ENCODE measurements at places on chromosomes 13 and 19.

GRCh38 chr13:73653688-73654087, 480.5 kb downstream of the KLF12 start:
- no peak for DNase-seq

- DNase-seq: no peak
Observed at GRCh38 chr13:111486331-111486730, 165.9 kb downstream of the TEX29 start.

GRCh38 chr13:51663973-51664957, 80.0 kb downstream of the WDFY2 start:
- no peak for DNase-seq

- no peak for DNase-seq
Observed at GRCh38 chr13:65336916-65337315, 1893.2 kb downstream of the PCDH9 start.

DNA sequence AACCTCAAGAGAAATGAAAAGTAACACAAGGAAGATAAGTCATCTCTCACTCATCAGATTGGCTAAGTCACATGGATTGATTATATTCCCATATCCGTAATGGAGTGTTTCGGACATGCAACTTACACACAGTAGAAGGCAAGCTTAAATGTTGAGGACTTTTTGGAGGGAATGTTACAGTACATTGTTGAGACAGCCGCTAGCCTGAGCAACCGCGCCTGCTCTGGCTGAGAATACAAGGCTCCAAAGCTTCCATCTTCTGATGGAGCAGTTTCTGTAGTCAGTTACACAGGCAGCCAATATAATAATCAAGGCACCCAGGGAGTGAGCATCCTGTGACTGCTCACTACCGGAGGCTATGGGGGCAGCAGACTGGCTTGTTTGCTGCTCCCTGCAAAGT, 1.0 kb upstream of the CRYL1 start:
- peak; percentile 18 for DNase-seq

DNA sequence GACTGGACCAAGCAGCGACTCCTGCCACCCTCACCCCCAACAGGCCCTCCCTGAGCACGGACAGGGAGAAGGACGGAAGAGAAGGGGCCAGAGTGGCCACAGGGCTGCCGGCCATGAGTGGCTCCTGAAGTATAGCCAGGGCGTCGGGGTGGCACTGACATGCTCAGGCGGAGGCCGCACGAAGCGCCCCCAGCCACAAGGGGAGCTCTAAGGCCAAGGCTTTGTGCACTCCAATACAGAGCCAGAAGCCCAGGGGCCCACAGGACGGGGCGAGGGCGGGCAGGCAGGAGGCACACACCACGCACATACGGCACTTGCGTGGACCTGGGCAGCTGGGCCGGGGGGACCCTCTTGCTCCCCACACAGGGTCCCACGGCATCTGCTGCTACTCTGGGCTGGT, 52.0 kb downstream of the KLF2 start:
- DNase-seq: peak; percentile 47

DNA sequence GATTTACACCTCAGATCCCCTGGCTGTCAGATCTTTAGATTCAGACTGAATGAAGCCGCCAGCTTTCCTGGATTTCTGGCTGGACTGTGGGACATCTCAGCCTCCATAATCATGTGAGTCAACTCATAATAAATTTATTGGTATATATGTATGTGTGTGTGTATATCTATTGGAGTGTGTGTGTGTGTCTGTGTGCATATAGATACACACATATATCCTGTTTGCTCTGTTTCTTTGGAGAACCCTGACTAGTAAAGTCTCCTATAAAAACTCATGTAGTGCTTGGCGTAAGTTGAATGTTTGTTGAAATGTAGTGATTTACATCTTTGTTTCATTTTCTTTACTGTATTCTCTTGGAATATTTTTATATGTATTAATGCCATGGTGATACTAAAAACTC, 499.5 kb upstream of the KLF12 start:
- DNase-seq: no peak

DNA sequence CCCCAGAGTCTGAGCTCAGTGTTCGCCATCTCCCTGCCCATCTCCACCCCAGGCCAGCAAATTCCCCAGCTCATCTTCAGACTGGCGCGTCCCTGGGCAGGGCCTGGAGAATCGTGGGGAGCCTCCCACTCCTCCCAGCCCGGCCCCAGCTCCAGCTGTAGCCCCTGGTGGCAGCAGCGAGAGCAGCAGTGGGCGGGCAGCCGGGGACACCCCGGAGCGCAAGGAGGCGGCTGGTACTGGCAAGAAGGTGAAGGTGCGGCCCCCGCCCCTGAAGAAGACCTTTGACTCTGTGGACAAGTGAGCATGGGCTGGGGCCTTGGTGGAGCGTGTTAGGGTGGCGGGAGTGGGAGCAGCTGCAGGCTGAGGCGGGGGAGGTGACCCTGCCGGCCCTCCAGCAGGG, 8.4 kb upstream of the PRR19 start:
- DNase-seq: no peak

DNA sequence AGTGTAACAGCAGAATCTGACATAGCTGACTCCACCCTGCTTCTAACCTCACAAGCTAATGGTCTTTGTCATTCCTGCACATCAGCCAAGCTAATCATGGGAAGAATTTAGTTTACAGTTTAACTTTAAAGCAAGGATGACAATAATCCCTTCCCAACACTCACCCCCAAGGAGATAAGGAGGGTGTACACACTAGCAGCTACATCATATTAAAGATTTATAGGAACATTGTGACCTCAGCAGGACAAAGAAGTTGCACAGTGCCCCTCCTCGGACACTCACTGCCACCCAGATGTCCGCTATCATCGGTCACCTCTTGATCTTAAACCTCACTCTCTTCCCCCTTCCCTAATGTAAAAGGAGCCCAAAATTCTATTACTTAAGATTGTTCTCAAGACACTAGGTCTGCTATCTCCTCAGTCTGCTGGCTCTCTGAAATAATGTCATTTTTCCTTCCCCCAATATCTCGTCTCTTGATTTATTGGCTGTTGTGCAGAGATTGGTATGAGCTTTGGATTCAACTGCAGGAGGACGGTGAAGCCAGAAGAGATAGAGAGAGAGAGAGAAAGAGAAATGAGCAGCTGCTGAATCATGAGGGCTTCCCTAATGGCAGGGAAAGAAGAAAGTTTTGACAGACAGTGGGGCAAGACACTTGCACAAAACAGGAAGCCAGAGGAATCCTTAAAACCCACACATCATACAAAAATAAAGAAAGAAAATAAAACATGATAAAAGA, 17.5 kb upstream of the FFAR2 start:
- no peak for DNase-seq

GRCh38 chr13:97975280-97975847, 21.9 kb downstream of the IPO5 start:
- no peak for DNase-seq

GRCh38 chr13:73358606-73359095, 299.8 kb downstream of the KLF5 start:
- DNase-seq: no peak

DNA sequence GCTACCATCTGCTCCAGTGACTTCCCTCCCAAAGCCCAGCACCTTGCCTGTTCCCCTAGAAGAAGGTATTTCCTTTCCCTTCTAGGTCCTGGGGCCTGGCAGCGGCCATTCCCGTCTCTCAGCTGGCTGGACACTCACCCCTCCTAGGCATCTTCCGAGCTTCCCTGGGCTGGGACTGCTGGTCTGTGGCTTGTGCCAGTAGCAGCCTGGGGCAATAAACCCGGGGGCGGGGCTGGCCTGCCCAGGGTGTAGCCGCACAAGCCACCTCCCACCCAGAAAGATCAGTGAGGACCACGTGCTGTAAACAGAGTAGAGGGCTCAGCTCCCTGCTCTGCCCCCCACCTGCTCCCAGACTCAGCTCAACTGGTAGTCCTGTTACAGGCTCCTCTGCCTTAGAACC, 15.0 kb downstream of the LIPE start:
- peak; percentile 85 for DNase-seq

- no peak for DNase-seq
Observed at GRCh38 chr13:49499889-49500660, 4.3 kb downstream of the PHF11 start.

GRCh38 chr13:72141855-72142519, 275.0 kb upstream of the DACH1 start:
- no peak for DNase-seq

GRCh38 chr13:42477596-42478190, 96.3 kb upstream of the TNFSF11 start:
- no peak for DNase-seq

- DNase-seq: no peak
Observed at GRCh38 chr13:75181906-75182305, 300.1 kb downstream of the TBC1D4 start.

- no peak for DNase-seq
Observed at GRCh38 chr19:48239582-48240141, 16.1 kb downstream of the CARD8 start.

DNA sequence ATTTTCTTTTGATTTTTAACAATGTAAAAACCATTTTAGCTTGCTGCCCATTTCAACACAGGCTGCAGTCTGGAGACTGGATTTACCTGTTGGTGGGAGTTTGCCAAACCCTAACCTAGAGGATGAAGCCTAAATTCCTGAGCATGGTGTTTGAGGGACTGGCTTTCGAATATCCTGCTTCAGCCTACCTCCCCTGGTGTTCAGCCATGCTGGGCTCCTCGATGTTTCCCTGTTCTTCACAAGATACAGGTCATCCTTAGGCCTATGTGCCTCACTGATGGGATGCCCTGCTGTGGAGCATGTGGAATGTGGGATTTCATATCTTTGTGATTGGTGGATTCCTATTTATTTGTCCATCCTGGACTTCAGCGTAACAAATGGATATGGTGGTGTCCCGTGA, 20.4 kb upstream of the ERCC5 start:
- no peak for DNase-seq

GRCh38 chr13:20431687-20432384, 93.8 kb downstream of the CRYL1 start:
- no peak for DNase-seq

DNA sequence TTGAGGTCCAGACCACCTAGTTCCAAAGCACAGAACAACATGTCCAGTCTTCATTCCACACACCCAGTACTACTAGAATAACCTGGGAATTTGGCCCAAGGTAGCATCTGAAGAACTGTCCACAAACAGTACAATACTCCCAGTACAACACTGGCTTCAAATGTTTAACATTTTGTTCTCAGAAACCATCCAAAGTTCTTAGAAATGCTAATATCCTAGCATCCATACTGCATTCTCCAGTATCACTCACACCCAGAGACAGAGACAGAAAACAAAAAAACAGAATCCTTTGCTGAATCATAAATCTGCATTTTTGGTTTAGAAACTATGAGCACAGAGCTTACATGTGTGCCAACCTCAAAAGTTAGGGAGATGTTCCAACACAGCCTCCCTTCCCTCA, 490.8 kb downstream of the FOXO1 start:
- DNase-seq: no peak

DNA sequence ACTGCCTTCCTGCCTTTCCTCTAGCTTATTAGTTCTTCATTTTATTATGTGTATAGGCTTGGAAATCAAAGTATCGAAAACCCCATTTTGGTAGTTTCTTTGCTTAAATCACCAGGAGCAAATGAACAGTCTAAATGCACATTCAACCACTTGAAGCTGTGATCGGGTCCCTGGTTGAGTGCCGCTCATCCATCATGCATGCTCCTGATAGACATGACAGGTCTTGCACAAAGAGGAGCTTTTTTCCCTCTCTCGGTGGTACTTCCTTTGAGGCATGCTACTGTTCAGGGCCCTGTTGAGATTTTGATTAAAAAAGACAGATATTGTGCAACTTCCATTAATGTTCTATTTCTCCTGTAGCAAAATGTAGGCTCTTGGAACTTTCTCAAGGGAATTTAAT, 185.8 kb downstream of the OLFM4 start:
- DNase-seq: no peak

GRCh38 chr13:96967248-96967745, 27.0 kb downstream of the OXGR1 start:
- no peak for DNase-seq

GRCh38 chr13:32135655-32136054, 104.1 kb downstream of the FRY start:
- no peak for DNase-seq

DNA sequence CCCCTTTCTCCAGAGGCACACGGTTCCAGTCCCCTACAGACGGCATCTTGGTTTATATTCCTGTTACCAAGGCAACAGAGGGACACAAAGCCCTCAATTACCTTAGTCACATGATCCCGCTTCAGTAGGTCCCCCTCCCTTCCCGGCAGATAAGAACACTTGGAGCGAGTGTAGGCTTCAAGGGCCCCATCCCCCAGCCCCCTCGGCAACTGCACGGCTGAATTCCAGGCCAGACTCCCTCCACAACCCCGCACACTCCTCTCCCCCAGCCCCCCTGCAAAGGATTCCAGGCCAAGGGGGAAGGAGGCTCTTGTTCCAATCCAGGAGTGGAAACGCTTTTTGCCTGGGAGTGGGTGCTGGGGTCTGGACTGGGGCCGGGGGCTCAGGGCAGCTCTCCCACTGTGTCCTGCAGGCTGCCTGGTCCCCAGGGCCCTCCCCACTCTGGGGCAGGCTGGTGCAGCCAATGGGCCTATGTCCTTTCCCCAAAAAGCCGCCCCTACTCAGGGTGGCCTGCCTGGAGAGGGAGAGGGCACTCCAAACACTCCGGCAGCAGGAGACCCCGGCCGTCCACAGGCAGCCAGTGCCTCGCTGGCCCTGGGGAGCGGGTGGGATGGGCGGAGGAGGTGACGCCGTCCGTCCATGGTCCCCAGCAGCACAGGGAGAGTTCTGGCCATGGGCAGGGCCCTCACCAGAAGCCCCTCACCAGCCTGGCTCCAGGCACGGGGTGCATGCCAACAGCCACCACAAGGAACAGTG, 62.6 kb downstream of the MLLT1 start:
- DNase-seq: peak; percentile 95

Data from ELF-1 (cell line).